ENCODE measurements at places on chromosomes 3 and 15. TPM values are rescaled to one million over a fixed set of nuclear protein-coding genes. Genes with fewer than 3 reads are reported as not detected.

Gene GOLGA8M
- total RNA-seq = 1.8 TPM

Gene IMPG2
- 0.12 TPM for total RNA-seq

Gene UROC1
- not detected for total RNA-seq

Gene AGBL1
- total RNA-seq = not detected

Gene SLC12A8
- 1.8 TPM for total RNA-seq

Gene SATB1
- total RNA-seq = 94.8 TPM

Gene FGF7
- not detected for total RNA-seq

Gene ARGFX
- not detected for total RNA-seq

Gene RNF111
- 23.1 TPM for total RNA-seq

Gene UBXN7
- 57.5 TPM for total RNA-seq

Gene HRH1
- 0.12 TPM for total RNA-seq

Gene TTC21A
- 0.78 TPM for total RNA-seq

DNA sequence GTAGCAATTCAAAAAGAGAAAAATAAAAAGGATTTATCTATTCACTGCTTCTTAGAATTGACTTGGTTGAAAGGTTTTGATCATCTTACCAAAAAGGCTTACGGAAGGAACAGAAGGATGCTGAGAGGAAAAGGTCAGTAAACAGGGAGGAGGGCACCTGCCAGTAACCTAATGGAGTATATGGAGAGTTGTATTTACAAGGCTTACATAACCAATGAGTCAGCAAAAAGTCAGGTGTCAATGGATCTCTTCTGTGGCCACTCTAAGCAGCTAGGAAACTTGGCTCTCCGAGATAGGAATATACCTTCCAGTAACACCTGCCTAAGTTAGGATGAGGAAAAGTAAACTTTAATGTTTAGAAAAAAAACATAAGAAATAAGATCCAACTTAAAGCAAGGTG is 80.5 kb upstream of the PLXND1 start:
- no peaks in the 10 kb centered on the region for H3K36me3 ChIP-seq
- H3K27me3 ChIP-seq = no peaks in the 10 kb centered on the region
- no peak for DNase-seq
- H3K27ac ChIP-seq = no peak overlapping the region
- H3K4me1 ChIP-seq = peaks cover 8% of the 10 kb centered on the region
- no peak overlapping the region for H3K4me3 ChIP-seq

- H3K4me3 ChIP-seq = no peak overlapping the region
- H3K4me1 ChIP-seq = no peaks in the 10 kb centered on the region
- H3K27me3 ChIP-seq = no peaks in the 10 kb centered on the region
- H3K36me3 ChIP-seq = peaks cover 68% of the 10 kb centered on the region
These were observed 10.7 kb downstream of the KIF23 start for GRCh38 chr15:69424748-69425413.

DNA sequence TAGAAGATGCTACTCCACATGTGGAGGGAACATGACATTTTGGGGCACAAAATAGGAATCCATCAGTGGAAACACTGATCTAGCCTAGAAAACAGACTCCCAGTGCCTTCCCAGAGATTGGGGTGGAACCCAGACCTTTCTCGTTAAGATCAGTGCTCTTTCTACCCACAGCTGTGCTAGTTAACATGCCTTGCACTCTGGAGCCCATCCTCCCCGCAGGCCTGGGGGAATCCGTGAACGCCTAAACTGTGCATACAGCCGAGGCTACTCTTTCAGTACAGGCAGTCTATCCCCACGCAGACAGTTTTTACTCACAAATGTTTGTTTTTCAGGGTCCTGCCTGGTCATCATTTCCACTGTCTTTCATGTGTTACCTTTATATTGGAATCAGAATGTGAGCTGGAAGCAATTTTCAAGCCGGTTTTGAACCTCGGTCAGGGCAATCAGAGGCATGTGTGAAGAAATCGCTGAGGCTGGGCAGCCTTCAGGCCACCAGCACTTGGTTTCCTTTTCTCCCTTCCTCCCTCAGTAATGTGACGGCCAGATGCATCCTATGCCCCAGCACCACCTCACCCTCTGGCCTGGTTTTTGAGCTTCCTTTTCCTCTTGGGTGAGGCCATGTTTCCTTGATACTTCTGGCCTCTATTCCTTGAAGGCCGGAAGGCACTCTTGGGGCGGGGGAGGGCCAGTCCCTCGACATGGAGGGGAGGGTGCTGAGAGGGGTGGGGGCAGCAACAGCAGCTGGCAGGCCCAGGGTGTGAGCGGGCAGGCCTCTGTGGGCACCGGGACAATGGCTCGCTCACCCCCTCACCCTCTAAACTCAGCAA is 123.6 kb upstream of the GALNT15 start:
- H3K4me3 ChIP-seq = no peak overlapping the region
- peaks cover 6% of the 10 kb centered on the region for H3K4me1 ChIP-seq

- H3K27ac ChIP-seq = no peak overlapping the region
- no peak overlapping the region for H3K4me3 ChIP-seq
- peaks cover 12% of the 10 kb centered on the region for H3K4me1 ChIP-seq
These were observed 60.0 kb downstream of the FLNB start for GRCh38 chr3:58068122-58068809.

- H3K4me3 ChIP-seq = no peak overlapping the region
- no peak overlapping the region for H3K27ac ChIP-seq
- peaks cover 37% of the 10 kb centered on the region for H3K36me3 ChIP-seq
- H3K4me1 ChIP-seq = peaks cover 80% of the 10 kb centered on the region
- DNase-seq = no peak
- no peaks in the 10 kb centered on the region for H3K27me3 ChIP-seq
These were observed 7.3 kb downstream of the VGLL4 start for GRCh38 chr3:11636394-11636770.

DNA sequence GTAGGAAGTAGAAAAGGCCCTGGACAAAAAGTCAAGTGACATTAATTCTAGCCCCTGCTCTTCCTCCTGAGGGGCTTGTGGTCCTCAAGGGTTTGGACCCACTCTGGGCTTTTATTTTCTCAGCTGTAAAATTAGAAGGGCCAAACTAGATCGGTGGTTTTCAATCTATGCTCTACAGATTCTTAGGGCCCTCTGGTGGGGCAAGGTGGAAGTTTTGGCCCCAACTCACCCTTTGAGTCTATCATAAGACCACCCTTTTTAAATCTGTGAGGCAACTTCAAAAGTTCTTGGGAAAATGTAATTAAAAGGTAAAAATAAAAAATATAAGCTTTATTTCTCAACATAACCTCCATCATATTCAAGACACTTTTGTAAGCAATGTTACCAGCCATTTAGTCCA is 25.6 kb upstream of the CFAP161 start:
- no peaks in the 10 kb centered on the region for H3K36me3 ChIP-seq
- H3K4me1 ChIP-seq = peaks cover 7% of the 10 kb centered on the region
- H3K4me3 ChIP-seq = no peak overlapping the region
- peaks cover 37% of the 10 kb centered on the region for H3K27me3 ChIP-seq
- no peak overlapping the region for H3K27ac ChIP-seq

- H3K27ac ChIP-seq = no peak overlapping the region
- H3K4me3 ChIP-seq = no peak overlapping the region
- no peaks in the 10 kb centered on the region for H3K36me3 ChIP-seq
- DNase-seq = no peak
- H3K27me3 ChIP-seq = no peaks in the 10 kb centered on the region
These were observed 30.9 kb downstream of the EAF1 start for GRCh38 chr3:15458212-15458780.

- H3K4me1 ChIP-seq = no peaks in the 10 kb centered on the region
- H3K27me3 ChIP-seq = peaks cover 6% of the 10 kb centered on the region
- no peak overlapping the region for H3K27ac ChIP-seq
- no peak for DNase-seq
- no peak overlapping the region for H3K4me3 ChIP-seq
- H3K36me3 ChIP-seq = no peaks in the 10 kb centered on the region
These were observed 139.5 kb upstream of the TMCO5A start for GRCh38 chr15:37794947-37795346.

DNA sequence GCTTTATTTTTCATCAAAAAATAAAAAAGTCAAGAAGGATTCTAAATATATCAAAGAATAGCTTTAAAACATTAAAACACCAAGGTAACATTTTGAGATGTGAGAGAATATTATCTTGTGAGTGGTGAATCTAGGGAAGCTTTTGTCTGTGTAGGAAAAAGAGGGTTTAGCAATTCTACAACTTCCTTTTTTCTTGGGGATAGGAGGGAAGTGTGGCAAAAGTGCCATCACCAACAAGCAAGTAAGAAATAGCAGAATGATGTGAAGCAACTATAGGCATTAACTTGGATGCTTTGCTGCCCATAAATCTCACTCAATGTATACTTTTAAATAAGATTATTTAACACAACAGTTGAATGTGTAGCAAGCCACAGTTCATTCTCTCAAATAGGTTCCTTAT is 57.8 kb upstream of the SUCLG2 start:
- no peak for DNase-seq
- H3K27me3 ChIP-seq = no peaks in the 10 kb centered on the region
- H3K27ac ChIP-seq = no peak overlapping the region
- peaks cover 7% of the 10 kb centered on the region for H3K4me1 ChIP-seq

- no peak for DNase-seq
- H3K4me1 ChIP-seq = no peaks in the 10 kb centered on the region
- H3K36me3 ChIP-seq = peaks cover 1% of the 10 kb centered on the region
These were observed 43.0 kb downstream of the ABHD5 start for GRCh38 chr3:43733459-43734384.

DNA sequence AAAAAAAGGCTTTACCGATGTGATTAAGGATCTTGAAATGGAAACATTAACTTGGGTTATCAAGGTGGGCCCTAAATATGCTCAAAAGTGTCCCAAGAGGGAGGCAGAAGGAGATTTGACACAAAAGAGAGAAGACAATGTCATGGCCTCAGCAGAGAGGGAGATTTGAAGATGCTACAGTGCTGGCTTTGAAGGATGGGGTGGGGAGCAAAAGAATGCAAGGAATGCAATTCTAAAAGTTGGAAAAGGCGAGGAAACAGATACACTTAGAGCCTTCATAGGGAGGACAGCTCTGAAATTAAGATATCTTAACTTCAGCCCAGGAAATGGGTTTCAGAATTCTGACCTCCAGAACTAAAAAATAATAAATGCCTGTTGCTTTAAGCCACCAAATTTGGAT is 314.5 kb upstream of the CCDC54 start:
- peaks cover 10% of the 10 kb centered on the region for H3K27me3 ChIP-seq
- H3K4me3 ChIP-seq = no peak overlapping the region
- no peaks in the 10 kb centered on the region for H3K36me3 ChIP-seq
- no peak overlapping the region for H3K27ac ChIP-seq
- DNase-seq = no peak
- H3K4me1 ChIP-seq = peaks cover 6% of the 10 kb centered on the region

- H3K36me3 ChIP-seq = no peaks in the 10 kb centered on the region
- no peak overlapping the region for H3K27ac ChIP-seq
- no peaks in the 10 kb centered on the region for H3K4me1 ChIP-seq
- no peak for DNase-seq
These were observed 15.6 kb upstream of the FBXW12 start for GRCh38 chr3:48356419-48356818.

DNA sequence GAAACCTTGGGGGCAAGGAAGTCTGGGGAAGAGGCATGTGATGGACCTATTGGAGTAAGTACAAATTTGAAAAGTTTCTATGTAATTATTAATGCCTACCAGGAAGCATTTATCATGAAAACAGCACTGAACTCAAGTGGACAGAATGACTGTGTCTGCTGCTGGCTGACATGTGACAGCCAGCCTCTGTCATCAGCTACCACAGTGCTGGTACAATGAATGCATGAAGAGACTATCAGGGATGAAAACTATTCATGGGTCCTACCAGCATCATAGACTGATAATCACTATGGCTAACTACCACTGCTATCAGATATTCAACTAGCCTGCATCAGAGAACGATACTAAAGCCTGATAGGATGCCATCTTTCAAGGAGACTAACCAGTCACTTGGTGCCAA is 193.5 kb downstream of the RAP2B start:
- H3K4me3 ChIP-seq = no peak overlapping the region
- peaks cover under 1% of the 10 kb centered on the region for H3K4me1 ChIP-seq
- no peaks in the 10 kb centered on the region for H3K27me3 ChIP-seq
- no peak for DNase-seq
- H3K36me3 ChIP-seq = no peaks in the 10 kb centered on the region

- no peaks in the 10 kb centered on the region for H3K27me3 ChIP-seq
- no peak for DNase-seq
- no peak overlapping the region for H3K27ac ChIP-seq
- H3K4me1 ChIP-seq = no peaks in the 10 kb centered on the region
These were observed 39.8 kb downstream of the CADM2 start for GRCh38 chr3:84998545-84998944.

GRCh38 chr3:23900744-23901143 is 16.0 kb downstream of the NKIRAS1 start:
- H3K36me3 ChIP-seq = peaks cover 34% of the 10 kb centered on the region
- H3K27ac ChIP-seq = no peak overlapping the region
- DNase-seq = no peak
- H3K4me1 ChIP-seq = no peaks in the 10 kb centered on the region

- H3K4me3 ChIP-seq = no peak overlapping the region
- no peaks in the 10 kb centered on the region for H3K36me3 ChIP-seq
- H3K27ac ChIP-seq = no peak overlapping the region
- no peak for DNase-seq
- no peaks in the 10 kb centered on the region for H3K4me1 ChIP-seq
- no peaks in the 10 kb centered on the region for H3K27me3 ChIP-seq
These were observed 88.0 kb downstream of the OSBPL10 start for GRCh38 chr3:31892916-31893573.

GRCh38 chr3:187288131-187288854 is 3.2 kb downstream of the MASP1 start:
- H3K4me3 ChIP-seq = no peak overlapping the region
- peaks cover 32% of the 10 kb centered on the region for H3K27me3 ChIP-seq
- no peak overlapping the region for H3K27ac ChIP-seq
- H3K36me3 ChIP-seq = no peaks in the 10 kb centered on the region
- no peak for DNase-seq
- H3K4me1 ChIP-seq = no peaks in the 10 kb centered on the region

GRCh38 chr3:117553461-117553860 is 843.9 kb downstream of the TUSC7 start:
- H3K4me1 ChIP-seq = no peaks in the 10 kb centered on the region
- no peak overlapping the region for H3K4me3 ChIP-seq
- no peaks in the 10 kb centered on the region for H3K36me3 ChIP-seq
- no peak for DNase-seq

Data from activated naive CD8-positive, alpha-beta T cell treated with anti-CD3 and anti-CD28 coated beads for 36 hours (primary cell).